Activated naive CD4-positive, alpha-beta T cell treated with anti-CD3 and anti-CD28 coated beads, Interleukin-2, amount 10 ng/mL, durations not matched to agents 7 days and 5 days (primary cell): ENCODE measurements at places on chromosomes 11 and 22.

- DNase-seq: no peak
These were observed 18.9 kb upstream of the C11orf96 start for GRCh38 chr11:43923406-43924111.

GRCh38 chr11:5992604-5993251 lies 5.9 kb upstream of the OR52L1 start:
- DNase-seq: no peak

DNA sequence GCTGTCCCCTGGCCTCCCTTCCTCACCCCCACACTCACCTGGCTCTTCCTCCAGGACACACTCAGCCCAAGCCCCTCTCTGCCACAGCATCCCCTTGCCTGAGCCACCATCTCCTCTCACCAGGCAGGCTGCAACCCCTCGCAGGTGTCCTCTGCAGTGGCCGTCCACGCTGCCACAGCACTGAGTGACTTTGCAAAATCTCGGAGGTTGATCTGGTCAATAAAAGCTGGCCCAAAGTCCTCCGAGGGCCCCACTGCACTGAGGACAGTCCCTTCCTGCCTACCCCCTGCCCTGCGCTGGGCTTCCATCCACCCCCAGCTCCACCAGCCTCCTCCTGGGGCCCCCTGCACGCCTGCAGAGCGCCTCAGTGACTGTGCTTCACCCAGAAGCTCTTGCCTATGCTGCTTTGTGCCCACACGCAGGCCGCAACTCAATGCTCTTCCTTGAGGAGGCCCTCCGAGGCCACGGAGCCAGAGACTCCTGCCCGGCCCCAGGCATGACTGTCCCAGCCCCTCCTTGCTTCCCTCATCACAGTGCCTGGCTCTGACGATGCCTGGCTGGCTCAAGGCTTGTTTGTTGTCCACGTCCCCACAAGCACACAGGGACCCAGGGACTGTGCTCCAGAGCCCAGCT lies 30.8 kb upstream of the SLC22A12 start:
- no peak for DNase-seq

DNA sequence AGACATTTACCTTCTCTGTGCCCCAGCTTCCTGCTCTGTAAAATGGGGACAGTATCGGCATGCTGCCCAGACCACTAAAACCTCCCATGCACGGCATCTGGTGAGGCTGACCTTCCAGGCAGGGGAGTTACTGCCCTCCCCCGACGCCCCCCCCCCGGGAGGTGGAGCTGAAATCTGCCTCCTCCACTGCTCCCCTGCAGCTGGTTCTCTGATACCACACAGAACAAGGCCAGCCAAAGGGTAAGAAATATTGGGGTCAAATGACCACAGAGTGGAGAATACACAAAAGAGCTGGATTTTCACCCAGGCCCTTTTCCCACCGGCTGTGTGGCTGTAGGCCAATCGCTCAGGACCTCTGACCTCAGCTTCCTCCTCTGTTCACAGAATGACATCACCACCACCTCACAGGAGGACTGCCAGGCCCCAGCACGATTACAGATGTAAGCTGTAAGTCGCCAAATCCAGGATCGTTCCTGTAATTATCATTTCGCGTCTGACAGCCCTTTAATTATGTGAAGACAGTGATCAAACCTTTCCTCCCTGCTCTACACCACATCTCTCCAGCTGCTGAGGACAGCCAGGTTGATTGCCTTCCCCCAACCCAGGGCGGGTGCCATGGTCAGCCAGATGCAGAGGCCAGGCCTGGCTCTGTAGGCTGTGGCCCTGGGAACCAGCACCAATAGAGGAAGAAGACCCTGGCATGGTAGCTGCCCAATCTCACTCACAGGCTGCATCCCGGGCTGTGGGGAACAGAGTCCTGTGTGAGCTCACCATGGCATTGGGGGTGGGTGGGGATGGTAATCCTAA lies 35.7 kb upstream of the KLHL35 start:
- no peak for DNase-seq

DNA sequence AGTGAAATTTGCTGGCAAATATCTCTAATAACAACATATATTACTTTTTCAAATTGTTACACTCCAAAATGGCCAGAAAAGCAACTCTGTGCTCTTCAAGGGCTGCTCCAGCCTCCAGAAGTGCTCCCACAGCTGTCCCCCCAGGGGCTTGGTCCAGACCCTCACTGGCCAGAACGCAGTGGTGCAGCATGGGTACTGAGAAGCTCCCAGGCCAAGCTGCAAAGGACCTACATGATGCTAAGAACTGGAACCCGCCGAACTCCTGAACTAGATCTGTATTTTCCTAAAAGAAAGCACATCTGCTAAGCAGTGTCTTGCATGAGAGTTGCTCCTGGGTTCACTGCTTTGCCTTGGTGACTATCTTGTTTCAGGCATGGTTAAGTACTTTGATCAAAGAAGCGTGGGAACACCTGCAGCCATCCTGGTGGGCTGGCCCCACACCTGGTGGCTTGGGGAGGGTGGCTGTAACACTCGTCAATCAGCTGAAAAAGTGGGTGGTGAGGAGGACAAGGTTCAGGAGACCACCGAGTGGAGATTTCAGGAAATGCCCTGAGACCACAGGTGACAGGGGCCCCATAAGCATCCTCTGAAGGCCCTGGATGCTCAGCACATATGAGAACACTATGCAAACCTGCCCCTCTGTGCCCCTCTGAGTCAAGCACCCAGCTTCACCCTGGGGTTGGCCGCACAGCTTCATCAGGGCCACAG lies 72.7 kb upstream of the PITPNB start:
- peak; percentile 14 for DNase-seq

- DNase-seq: no peak
These were observed 23.7 kb upstream of the PDE3B start for GRCh38 chr11:14619603-14620531.

GRCh38 chr11:71183878-71184277 lies 68.5 kb downstream of the SHANK2 start:
- DNase-seq: no peak

GRCh38 chr11:30260813-30261212 lies 30.0 kb downstream of the FSHB start:
- no peak for DNase-seq

- DNase-seq: no peak
These were observed 539.7 kb downstream of the MIAT start for GRCh38 chr22:27197052-27197451.

DNA sequence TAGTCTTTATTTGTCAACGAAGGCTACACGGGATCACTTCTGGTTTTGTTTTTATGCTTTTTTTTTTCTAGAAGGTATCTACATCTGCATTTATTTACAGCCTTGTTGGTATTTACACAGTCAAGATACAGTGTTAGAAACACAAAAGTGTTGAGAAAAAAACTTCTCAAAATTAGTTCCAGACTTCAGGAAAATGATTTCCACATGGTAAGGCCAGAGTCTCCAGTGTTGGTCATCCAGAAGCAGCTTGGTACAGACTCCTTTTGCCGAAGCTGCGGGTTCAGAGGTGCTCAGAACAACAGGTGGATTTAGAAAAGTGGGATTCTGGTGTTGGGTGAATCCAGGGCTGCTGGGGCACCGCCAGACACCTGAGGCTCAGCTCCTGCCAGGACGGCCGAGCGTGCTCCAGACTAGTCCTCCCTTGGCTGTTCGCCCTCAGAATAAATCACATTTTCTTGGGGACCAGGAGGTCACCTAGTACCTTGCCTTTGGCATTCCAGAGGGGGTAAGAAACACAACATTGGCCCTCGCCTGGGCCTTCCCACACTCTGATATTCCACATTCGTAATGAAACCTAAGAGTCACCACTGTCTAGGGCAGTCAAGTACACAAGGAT lies 78.7 kb upstream of the NARS2 start:
- DNase-seq: no peak

DNA sequence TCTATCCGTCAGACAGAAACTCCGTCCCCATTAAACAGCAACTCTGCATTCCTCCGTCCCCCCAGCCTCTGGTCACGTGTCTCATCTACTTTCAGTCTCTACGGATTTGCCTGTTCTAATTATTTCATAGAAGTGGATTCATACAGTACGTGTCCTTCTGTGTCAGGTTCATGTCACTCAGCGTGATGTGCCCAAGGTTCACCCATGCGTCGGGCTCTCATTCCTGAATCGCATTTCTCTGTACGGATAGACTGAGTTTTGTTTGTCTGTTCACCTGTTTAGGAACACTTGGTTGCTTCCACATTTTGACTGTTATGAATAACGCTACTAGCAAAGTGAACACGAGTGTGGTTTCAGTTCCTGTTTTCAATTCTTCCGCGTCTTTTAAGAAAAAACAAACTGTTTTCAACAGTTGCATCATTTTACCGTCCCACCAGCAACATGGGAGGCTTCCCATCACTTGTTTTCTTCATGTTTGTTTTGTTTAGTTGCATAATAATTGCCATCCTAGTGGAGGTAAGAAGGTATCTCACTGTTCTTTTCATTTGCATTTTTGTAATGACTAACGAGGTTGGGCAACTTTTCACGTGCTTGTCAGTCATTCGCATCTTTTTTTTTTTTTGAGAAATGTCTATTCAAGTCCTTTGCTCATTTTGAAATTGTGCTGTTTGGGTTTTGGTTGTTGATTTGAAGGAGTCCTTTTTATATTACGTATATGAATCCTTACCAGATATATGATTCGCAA lies 8.9 kb upstream of the NLRP6 start:
- DNase-seq: peak; percentile 73

GRCh38 chr11:64767344-64768299 lies 7.8 kb upstream of the PYGM start:
- DNase-seq: peak; percentile 91

DNA sequence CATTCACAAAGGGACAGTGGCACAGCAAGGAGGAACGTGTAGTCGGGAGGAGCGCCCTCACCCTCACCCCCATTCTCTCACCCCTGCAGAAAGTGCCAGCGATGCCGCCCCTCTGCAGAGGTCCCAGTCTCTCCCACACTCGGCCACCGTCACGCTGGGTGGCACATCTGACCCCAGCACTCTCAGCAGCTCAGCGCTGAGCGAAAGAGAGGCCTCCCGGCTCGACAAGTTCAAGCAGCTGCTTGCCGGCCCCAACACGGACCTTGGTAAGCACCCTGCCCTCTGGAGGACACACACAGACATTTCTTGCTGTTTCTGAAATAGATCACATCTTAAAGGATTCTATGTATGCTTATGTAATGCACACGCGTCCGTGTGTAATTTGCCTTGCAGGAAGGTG lies 34.9 kb downstream of the TBC1D22A start:
- DNase-seq: no peak

DNA sequence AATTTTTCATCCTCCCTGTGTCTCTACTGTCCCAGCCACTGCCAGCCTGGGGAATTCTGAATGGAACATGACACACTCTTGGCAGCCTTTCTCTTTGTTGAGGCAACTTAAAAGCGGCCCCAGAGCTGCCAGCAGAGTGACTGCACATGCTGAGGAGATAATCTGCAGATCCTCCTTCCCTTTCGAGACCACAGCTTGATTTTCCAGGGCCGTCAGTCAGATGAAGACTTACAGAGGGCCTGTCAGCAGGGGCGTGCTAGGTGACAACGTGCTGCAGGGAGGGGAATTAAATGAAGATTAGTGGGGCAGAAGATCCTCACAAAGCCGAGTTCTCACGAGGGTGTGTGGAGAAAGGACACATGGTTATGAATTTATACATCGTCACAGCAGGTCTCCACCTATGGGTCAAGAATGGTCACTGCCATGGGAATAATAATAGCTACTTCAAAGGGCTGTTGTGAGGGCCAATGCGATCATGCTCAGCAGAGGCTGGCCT lies 193.5 kb upstream of the PITPNB start:
- DNase-seq: no peak

DNA sequence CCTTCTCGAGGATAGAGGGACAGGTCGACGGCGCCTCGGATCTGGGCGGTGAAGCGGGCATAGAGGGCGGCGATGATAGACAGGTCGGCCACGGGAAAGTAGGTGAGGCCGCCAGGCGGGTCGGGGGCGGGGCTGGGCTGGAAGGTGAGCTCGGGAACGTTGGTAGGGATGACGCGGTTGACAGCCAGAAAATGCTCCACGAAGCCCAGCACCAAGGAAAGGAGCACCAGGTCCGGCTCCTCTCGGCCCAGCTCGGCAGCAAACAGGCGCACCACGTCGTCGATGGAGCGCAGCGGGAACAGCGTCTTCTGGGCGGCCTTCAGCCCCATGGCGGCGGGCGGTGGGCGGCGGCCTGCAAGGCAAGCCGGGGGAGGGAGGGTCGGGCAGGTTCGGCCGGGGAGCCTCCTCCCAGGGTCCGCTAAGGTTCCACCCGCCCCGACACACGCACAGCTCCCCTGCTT lies 540 bp downstream of the MEN1 start:
- DNase-seq: peak; percentile 40

DNA sequence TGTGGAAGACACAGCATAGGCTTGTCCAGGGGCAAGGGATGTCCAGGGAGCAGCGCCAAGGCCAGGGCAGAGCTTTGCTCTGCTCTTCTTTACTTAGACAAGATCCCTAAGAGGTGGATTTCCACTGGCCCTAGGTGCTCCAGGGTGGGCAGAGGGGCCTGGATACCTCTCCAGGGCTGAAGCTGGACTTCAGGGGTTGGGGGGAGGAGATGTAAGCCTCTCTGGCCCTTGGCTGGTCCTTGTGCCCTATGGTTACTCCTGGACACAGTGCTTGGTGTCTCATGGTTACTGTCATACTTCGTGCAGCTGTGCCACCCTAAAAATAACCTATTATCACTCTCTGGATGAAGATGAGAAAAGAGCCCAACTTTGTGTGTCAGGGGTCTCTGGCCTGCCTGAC lies 12.9 kb upstream of the KCNJ11 start:
- no peak for DNase-seq

GRCh38 chr11:2298131-2298794 lies 3.5 kb downstream of the C11orf21 start:
- no peak for DNase-seq

- DNase-seq: peak; percentile 61
These were observed at the start of gene SCUBE1 for GRCh38 chr22:43343262-43343669. Gene SCUBE1 (minus strand): TSS chr22:43343372. CDS start chr22:43343261, 111 bp downstream.

GRCh38 chr11:112412383-112412782 lies 151.7 kb upstream of the PLET1 start:
- DNase-seq: no peak

- no peak for DNase-seq
These were observed 13.5 kb downstream of the C11orf97 start for GRCh38 chr11:94525546-94526324.

- no peak for DNase-seq
These were observed 432.9 kb downstream of the TENM4 start for GRCh38 chr11:79007771-79008402.

DNA sequence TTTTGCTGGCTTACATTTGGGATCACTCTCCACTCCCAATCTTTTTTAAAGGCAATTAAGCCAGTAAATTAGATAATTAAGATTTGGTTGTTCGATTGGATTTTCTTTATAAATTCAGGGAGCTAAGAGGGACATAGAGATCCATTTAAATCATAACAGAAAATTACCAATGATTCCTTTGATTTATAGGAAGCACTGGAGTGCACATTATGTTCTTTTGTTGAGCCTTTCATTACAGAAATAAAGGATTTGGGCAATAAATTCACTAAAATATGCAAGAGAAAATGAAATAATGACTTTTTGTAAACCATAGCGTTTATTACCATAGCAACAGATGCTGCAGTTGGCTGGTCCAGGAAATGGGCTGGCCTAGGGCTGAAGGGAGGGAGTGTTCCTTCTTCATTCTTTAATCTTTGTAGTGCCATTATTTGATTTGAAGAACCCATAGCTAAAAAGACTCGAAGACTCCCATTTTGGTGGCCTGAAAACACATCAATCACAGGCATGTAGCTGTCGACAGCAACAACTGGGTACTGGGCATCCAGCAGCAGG lies 73.0 kb downstream of the C2CD3 start:
- no peak for DNase-seq
